ENCODE measurements at places on chromosomes 2 and 18.

DNA sequence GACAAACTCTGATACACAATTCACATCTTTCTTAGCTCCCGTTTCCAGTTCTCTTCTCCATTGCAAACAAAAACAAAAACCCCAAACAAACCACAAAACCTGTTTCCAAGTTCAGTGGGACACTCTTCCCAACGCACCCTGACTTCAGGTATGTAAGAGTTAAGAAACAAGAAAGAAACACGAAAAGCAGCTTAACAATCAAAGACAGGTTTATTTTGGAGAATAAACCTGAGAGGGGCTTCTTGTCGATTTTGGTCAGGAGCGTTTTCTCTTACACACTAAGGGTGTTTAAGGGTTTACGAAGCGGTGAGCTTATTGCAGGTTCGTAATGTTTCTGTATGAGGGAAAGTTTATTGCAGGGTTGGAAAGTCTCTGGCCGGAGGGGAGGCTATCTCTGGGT lies 905 bp upstream of the ATG16L1 start:
- no peak for DNase-seq

DNA sequence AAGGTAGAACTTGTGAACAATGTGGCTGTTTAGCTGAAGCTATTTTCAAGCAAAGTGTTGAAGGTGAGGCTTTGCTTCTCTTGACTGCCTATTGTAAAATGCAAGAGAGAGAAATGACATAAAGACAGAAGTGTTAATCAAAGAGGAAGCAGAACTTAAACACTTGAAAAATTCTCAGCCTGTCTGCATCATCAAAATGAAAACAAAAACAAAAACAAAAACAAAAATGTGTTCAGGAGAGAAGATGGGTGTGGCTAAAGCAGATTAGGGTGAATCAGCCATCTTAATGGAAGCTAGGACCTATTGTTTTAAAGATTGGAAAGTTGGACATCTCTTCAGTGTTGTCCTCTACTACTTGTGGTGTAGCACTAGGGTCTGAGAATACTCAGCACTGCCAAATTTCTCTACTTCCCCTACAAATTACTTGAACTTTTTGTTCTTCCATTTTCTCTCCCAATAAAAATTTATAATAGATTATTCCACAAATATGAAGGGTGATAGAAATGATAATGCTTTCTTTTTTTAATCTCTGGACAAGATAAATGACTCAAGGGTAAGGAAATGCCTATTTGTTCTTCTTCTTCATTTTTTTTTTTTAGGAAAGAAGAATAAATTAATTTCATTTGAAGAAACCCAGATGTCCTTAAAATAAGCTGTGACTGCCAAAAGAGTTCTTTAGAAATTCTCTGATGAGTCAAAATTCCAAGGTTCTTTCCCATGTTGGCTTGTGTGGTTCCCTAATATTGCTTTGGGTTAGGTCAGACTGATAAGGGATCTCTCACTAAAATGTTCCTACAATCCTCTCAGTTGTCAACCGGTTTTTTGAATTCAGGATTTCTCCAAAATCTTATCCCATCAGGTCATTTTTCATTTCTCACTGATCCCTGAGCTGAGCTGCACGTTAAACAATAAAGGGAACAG lies 571.2 kb upstream of the ZEB2 start:
- DNase-seq: peak; percentile 60

- peak; percentile 49 for DNase-seq
These were observed 129.4 kb upstream of the DAPL1 start for GRCh38 chr2:158665536-158666302.

- DNase-seq: no peak
These were observed 447 bp upstream of the MRPL19 start for GRCh38 chr2:75646090-75646582.

GRCh38 chr18:48095726-48096125 lies 165.3 kb upstream of the SMAD2 start:
- no peak for DNase-seq

DNA sequence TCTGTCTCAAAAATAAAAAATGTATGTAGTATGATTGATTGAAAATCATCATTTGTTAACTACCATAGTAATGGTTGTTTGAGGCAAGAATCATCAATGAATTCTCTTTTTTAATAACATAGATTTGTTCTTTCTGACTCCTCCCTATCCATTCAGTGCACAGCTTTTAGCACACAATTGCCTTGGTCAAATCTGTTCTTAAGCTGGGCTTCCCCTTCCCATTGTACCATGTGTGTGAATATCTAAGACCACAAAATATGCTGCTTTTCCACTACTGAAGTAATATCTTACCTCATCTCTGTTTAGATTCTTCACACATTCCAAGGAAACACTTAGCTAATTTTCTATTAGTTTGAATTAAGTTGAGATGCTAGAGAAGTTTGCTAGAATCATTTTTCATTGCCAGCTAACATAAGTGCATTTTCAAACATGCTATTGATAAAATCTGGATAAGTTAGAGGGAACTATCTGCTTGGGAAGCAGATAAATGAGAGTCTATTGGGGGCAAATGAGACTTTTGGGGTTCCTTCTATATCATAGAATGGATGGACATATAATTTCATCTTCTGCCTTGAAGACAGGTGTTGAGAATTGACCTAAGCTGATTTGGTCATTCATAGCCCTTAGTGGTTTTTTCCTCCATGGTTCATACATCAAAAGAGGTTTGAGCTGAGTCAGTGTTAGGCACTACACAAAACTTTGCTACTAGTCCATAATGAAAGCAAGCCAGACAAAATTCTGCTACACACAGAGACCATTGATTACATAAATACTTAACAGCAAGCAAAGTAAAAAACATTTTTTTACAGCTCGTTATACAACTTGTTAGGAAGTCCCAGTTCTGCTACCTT lies 231.9 kb downstream of the PLCL1 start:
- no peak for DNase-seq

- no peak for DNase-seq
These were observed 90.8 kb downstream of the METTL4 start for GRCh38 chr18:2480536-2480935.

DNA sequence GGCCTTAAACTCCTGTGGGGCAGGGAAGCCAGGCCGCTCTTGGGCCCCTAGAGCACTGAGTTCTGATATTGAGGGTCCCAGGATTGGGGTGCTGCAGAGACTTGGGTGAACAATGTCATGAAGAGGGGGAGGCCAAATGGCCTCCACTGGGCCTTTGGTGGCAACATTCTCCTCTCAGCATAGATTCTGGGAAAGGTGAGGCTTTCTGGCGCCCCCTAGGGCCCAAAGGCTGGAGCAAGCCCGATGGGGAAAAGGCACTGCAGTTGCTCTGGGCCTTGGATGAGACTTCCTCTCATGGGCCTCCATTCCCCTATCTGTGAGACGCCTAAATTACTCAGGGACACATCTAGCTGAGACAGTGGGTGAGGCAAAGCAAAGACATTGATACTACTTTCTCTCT lies 84.8 kb downstream of the ACAA2 start:
- DNase-seq: peak; percentile 56

DNA sequence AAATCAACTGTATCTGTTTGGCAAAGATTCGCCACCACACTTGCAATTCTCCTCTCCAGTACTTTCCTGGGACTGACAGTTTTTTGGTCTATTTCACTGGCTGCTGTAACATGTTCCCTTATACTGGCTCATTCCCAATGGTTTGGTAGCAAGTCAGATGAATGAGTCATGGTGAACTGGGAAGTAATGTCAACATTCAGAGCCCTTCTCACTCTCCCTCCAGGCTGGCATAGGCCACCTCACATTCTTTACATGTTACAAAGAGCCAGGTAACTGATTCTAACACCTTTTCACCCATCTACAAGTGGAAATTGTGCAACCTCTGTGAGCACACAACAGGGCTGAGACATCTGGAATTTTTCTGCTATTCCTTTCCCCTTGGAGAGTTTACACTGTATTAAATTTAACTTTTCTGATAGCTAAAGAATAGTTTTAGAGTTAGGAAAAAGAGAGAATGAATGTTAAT lies 111.3 kb upstream of the TLK1 start:
- peak; percentile 94 for DNase-seq

GRCh38 chr18:41320100-41320499 lies 634.9 kb upstream of the PIK3C3 start:
- no peak for DNase-seq

DNA sequence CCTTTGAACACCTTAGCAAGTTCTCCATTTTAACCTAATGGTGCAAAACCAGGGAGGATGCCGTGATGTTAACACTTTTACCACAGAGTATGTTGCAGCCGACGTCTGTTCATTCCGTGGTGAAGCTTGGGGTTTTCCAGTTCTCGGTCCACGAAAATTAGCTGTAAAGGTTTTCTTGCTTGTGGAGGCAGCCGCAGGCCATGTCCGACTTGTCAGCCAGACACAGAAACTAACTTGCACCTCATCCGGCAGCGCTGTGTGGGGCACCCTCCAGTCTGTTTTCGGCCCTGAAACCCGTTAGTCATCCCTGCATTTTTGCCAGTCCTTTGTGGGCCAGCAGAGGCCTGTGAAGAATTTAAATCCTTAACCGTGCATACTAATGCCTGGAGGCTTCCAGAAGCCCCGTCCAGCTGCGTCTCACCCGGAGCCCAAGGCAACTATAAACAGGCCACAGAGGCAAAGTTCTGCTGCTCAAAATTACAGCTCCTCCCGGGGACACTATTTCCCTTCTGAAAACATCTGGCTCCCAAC lies 70.6 kb downstream of the SH3YL1 start:
- DNase-seq: no peak

DNA sequence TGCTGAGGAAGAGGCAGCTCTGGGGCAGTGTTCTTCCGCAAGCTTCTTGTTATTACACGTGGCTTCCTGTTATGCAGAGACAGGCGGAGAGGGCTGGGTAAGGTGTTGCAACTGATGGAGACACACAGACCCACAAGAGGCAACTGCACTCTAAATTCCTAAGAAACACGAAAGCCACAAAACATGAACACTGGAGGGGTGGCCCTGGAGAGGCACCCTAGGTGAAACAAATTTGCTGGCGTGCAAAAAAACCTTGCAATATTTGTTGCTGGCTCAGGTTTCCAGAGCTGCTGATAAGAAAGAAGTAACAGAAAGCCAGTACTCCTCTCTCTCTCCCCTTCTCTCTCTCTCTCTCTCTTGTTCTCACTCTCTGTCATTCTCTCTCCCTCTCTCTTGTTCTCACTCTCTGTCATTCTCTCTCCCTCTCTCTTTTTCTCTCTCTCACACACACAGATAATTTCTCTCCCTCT lies 31.8 kb downstream of the ARHGAP25 start:
- DNase-seq: peak; percentile 74

GRCh38 chr2:78070693-78071092 lies 548.5 kb upstream of the LRRTM4 start:
- no peak for DNase-seq

DNA sequence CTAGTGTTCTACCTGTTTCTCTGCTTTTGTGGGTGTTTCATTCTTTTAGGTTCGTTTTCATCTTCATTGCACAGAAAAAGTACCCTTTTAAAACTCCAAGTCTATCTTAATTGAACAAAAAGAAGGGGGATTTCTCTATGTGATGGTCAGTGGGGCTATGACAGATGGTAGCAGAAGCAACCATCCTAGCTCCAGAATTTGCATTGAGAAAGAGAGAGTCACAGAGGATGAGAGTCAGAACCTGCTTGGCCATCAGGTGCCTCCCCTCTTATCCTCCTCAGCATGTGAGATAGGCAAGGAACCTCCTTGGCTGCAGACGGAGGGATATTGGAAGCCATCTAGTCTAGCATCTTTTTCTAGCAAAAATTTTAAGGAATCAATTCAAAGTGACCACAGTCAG lies 398.0 kb upstream of the DCC start:
- no peak for DNase-seq

DNA sequence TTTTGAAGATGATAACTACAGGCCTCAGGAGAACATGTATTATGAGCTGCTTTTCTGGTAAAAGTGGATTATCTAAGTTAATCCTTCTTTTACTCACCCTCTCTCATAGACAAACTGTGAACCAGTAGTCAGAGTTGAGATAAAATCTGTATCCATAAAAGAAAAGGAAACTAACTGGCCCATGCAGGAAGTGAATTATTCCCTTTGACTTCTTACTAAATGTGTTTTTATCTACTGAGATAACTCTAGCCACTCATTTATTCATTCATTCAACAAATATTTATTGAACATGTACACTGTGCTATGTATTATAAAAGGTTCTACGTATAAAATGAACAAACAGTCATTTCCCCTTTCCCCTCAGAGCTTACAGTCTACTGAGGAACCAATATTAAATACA lies 10.0 kb downstream of the WDR35 start:
- DNase-seq: peak; percentile 6

- DNase-seq: no peak
These were observed 79.2 kb downstream of the SLC25A12 start for GRCh38 chr2:171814883-171815282.

- peak; percentile 75 for DNase-seq
These were observed 5.9 kb downstream of the TRIB2 start for GRCh38 chr2:12722447-12723316.

Data from cardiac fibroblast (primary cell).